ENCODE measurements at places on chromosomes 16 and 17.

- DNase-seq, result no peak
These were observed 11.6 kb downstream of the FBXL19 start for GRCh38 chr16:30934827-30935557.

DNA sequence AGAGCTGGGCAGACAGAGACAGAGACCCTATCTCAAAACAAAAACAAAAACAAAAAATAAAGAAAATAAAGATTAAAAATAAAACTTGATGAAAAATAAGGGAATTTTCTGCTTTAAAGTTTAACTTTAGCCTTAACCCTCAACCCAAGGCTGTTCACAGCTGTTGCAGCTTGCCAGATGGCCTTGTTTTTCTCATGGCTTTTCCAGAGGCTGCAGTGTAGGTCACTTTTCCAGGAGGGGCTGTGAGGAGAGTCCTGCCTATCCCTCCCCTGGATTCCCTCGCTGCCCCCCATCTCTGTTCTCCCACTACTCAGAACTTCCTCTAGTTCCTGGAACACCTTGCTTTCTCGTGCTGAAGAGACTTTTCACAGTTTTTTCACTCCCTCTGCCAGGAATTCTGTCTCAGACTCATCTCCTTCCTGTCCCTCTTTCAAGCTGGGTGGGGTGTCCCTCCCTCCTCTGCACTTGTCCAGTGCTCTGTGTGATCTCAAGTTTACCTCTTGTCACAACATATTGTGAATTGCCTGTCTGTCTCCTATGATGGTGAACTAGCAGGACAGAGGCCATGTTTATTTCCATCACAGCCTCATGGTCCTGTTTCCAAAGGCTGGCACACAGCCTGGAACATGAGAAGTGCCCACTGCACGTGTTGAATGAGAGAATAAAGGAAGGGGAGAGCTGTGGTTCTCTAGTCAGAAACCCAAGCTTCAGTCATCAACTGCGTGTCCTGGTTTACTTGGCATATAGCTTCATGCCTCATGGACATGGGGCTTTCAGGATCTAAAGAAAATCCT, 69.9 kb upstream of the MSI2 start:
- no peak for DNase-seq

- no peak for DNase-seq
These were observed 48.7 kb downstream of the MRTFB start for GRCh38 chr16:14119799-14120198.

GRCh38 chr16:2663553-2664546, 18.5 kb upstream of the KCTD5 start:
- no peak for DNase-seq

DNA sequence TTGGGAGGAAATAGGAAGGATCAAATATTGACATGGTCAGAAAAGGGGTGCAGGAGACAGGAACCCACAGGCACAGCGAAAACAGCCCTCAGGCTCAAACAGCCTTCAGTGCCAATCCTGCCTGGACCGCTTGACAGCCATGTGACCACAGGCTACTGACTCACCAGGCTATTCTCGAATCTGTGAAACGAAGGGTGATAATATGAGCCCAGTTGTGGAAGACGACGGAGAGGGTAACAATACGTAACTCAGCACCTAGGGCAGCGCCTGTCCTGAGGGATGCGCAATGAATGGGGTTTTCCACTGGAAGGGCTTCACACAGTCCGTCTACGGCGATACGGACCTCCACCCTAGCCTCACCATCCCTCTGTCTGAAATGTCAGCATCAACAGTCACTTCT, 117.3 kb upstream of the RCVRN start:
- DNase-seq, result no peak

GRCh38 chr16:57479205-57479975, 6.9 kb downstream of the DOK4 start:
- no peak for DNase-seq

DNA sequence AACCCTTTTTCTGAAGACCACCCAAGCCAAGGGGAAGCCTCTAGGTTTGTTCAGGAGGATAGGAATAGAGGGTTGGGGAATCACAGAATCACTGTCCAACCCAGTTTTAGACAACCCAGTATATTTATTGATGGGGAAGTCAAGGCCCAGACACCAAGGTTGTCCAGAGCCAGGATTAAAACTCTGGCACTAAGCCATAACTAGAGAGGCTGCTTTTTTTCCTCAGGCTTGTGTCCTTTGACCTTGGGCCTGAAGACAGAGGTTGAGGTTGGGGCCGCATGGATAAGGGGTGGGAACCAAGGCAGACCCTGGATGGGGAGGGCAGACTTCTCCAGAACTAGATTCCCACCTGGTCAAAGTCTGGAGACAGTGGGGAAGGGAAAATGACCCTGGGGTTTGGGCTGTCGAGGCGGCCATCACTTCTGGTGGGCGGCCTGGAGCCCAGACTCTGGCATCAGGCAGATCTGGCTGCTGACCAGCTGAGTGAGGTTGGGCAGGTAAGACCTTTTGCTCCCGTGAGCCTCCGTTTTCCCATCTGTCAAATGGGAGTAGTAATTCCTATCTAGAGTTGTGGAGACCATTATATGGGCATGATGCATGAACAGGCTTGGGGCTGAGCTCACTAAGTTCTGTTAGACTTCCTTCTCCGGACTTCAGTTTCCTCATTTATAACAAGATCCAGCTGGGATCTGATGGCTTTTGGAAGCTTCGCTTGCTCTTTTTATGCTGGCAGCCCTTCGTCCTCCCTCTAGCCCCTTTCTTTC, 17.9 kb downstream of the IGFBP4 start:
- no peak for DNase-seq

DNA sequence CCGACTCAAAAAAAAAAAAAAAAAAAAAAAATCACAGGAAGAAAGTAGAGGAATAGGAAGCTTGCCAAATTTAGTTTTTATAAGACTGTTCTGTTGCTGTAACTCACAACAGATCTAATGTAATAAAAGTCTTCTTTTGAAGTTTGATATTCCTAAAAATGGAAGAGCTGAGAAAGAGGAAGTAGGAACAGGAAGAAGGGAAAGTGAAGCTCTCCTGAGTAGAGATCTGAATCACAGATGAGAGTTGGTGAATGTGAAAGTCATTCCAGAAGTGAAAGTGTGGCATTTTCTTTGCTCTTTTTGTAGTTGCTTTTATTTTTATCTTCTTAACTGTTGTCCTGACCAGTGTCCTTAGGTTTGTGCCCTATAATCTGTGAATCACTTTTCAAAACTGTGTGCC, 2.1 kb downstream of the NMT1 start:
- DNase-seq, result no peak

DNA sequence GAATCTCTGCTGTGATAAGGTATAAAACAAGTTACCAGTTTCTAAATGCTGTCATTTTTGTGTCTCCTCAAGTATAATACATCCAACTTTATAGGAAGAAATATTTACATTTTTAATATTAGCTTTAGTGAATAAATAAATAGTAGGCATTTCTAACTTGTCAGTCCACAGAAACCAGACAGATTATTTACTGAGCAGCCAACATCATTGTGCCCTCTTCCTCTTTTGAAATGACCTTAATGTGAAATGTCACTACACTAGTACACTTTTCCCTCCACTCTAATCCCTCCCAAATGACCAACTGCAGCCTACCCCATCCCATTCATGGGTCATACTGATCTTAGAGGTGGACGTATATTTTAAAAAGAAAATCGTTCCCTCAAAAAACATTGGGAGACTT, 9.2 kb downstream of the STXBP4 start:
- DNase-seq, result no peak

GRCh38 chr16:53901408-53901807, 197.5 kb downstream of the FTO start:
- DNase-seq, result no peak

GRCh38 chr17:38898291-38898679, 27.1 kb upstream of the LASP1NB start:
- DNase-seq, result no peak
